ENCODE measurements at places on chromosomes 6 and 20. TPM values are rescaled to one million over a fixed set of nuclear protein-coding genes. Genes with fewer than 3 reads are reported as not detected.

DNA sequence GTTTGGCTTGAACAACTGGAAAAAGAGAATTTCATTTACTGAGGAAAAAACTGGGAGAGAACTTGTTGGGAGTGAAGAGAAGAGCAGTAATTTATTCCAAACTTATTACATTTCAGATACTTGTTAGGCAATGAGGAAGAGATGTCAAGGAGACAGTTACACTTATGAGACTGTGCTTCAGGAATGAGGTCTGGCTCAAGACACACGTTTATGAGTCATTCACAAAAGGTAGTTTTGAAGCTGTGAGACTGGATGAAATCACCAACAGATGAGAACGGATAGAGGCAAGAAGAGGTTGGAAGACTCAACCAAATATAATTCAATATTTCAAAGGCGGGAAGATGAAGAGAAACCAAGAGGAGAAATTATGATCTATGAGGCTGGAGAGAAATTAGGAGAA is 70.6 kb upstream of the DEFB112 start:
- no peaks in the 10 kb centered on the region for H3K4me1 ChIP-seq
- no peak for DNase-seq
- no peaks in the 10 kb centered on the region for H3K36me3 ChIP-seq
- H3K27ac ChIP-seq = no peak overlapping the region
- no peak overlapping the region for H3K4me3 ChIP-seq

DNA sequence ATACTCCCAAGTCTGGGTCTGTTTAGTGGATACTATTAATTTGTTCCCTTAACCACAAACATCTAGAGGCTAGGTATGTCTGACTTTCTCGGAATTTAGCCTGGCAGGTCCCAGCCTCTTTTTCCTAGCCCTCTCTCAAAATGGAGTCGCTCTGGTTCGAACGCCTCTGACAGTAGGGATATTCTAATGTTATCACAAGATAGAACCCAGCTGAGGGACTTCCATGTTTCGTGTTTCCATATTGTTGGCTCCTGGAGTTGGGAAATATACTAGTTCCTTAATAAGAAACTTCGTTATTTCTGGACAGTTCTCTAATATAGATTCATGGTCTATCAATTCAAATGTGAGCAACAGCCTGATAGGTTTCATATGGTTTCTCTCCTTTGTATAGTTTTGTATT is 16.4 kb downstream of the CYB5R4 start:
- DNase-seq = no peak
- H3K4me3 ChIP-seq = no peak overlapping the region
- H3K27ac ChIP-seq = no peak overlapping the region
- H3K36me3 ChIP-seq = no peaks in the 10 kb centered on the region

- DNase-seq = no peak
- H3K27ac ChIP-seq = no peak overlapping the region
- no peaks in the 10 kb centered on the region for H3K4me1 ChIP-seq
- no peaks in the 10 kb centered on the region for H3K36me3 ChIP-seq
- H3K27me3 ChIP-seq = no peaks in the 10 kb centered on the region
These were observed 4.0 kb downstream of the VARS1 start for GRCh38 chr6:31791324-31792089.

Gene LAMA4
- 150 TPM for total RNA-seq
